Stimulated activated CD4-positive, alpha-beta T cell treated with anti-CD3 and anti-CD28 coated beads, TNF-alpha, amount 100 ng/mL, for 4 hours (primary cell): ENCODE measurements at places on chromosomes 12 and 14.

GRCh38 chr12:82698708-82699564 lies 12.2 kb downstream of the TMTC2 start:
- DNase-seq = no peak

GRCh38 chr12:4767186-4767585 lies 47.0 kb downstream of the GALNT8 start:
- no peak for DNase-seq

- DNase-seq = no peak
These were observed 176.8 kb downstream of the KIF26A start for GRCh38 chr14:104315169-104315568.

- DNase-seq = no peak
These were observed 332.1 kb downstream of the FOXG1 start for GRCh38 chr14:29098656-29099055.

DNA sequence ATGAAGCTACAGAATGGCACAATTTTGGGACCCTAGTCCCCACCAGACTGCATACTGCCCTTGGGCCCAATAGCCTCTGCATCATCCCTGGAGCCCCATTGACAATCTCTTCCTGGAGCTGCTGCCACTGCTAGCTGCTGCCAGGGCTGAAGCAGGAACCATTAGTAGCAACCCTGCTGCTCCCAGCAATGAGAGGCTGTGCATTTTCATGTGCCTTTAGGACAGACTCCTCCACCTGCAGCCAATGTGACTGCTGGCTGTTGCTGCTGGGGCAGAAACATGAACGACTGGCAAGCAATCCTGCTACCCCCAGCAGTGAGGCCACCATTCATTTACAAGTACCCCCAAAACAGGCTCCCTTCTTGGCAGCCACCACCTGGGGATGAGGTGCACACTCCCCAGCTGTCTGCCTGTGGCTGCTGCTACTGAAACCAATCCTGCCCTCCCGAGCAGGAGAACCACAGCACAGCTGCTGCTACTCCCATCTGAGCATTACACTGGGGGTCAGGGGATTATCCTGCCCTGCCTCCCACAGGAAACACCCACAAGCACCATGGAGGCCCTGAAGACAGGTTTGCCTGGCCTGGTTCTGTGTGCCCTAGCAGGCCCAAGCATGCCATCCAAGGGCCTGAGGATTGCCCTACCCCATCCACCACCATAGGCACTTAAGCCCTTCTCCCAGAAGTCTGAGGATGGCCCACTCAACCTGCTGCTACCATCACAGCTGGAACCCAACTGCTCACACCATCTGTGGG lies 181.0 kb downstream of the MYRFL start:
- DNase-seq = no peak

DNA sequence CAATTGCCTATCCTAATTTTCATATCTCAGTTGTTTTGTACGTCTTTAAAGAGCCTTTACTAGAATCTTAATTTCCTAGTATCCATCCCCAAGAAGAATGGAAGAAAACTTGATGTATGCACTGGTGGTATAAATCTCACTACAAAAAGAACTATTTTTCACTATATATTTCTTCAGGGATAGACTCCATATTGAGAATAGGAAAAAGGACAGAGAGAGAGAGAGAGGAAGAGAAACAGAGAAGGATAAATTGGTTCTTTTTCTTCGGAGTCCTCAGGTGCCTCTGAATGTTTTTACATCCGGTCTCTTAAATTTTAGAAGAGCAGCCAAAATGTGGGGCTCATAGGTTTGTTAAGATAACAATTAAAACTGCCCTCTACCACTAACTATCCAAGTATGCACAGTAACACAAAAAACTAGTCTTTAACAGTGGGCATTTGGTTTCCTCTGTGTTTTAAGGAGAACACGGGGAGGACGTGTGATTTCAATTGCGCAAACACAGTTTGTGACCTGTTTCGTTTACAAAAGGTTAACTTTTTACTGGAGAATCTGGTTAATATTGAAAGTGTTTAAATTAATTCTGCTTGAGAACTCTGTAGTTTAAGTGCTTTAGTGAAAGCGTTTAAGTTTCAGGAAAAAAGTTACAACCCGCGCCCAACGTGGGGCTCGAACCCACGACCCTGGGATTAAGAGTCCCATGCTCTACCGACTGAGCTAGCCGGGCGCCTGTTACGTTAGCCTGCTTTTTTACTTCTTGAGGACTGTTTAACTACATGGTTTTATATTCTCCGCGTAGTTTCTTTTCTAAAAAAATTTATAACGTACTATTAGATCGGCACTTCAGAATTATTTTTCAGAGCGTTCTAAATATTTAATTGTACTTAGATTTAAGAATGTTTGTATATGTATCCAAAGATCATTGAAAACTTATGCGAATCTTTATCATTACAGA lies 5.1 kb upstream of the PSMA3 start:
- peak; percentile 73 for DNase-seq

DNA sequence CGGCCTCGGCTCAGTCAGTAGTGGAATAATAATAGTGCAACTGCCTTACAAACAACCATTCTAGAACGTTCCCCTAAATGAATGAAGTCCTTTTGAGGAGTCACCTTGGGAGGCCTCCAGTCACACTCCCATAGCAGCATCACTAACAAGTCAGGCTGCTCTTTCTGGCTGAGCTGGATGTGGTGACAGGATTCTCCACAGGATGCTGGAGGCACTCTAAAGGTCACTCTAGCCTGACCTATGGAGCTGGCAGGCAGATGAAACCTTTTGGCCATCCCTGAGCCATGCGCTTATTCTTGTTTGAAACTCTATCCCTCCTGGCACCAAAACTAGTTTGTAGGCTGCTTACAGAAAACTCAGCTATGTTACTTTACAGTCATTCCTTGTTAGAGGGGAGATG lies 17.9 kb upstream of the TFCP2 start:
- no peak for DNase-seq

GRCh38 chr14:68493152-68493911 lies 299.5 kb downstream of the ZFP36L1 start:
- DNase-seq = no peak

DNA sequence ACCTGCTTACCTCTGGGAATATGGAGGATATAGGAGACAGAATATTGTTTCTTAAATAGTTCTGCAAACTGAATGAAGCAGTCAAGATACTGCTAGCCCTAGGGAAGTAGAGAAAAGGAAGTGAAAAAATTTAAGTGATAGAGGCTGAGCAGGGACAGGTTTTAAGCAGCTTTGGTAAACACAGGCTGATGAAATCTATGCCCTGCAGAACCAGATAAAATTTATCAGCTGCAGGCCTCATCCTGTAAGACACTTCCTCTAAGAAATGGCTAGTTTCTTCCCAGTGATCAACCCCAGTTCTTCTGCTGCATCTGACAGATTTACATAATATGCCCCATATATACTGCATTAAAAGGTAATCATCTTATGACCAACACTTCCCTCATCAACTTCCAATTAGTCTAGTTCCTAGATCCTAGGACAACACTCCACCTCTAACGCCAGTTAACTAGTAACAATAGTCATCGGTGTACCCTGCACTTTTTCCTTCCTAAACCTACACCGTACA lies 1.3 kb upstream of the ESYT1 start:
- DNase-seq = no peak

- DNase-seq = no peak
These were observed 64.2 kb upstream of the DICER1 start for GRCh38 chr14:95221531-95221930.

DNA sequence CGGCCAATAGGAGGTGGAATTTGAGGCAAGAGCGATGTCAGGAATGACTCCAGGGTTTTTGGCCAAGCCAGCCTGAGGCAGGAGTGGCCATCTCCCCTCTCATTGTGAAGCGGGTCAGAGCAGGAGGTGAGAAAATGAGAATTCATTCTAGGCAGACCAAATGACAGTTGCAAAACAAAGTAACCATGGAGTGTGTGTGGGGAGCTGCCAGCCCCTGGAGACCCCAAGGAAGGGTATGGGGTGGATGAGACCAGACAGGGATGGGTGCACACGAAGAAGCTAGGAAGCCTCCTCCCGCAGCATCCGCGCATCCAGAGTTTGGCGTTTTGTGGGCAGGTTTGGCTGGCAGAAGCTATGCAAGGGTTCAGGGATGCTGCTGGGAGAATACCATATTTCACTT lies 38.8 kb downstream of the FZD10 start:
- DNase-seq = no peak

DNA sequence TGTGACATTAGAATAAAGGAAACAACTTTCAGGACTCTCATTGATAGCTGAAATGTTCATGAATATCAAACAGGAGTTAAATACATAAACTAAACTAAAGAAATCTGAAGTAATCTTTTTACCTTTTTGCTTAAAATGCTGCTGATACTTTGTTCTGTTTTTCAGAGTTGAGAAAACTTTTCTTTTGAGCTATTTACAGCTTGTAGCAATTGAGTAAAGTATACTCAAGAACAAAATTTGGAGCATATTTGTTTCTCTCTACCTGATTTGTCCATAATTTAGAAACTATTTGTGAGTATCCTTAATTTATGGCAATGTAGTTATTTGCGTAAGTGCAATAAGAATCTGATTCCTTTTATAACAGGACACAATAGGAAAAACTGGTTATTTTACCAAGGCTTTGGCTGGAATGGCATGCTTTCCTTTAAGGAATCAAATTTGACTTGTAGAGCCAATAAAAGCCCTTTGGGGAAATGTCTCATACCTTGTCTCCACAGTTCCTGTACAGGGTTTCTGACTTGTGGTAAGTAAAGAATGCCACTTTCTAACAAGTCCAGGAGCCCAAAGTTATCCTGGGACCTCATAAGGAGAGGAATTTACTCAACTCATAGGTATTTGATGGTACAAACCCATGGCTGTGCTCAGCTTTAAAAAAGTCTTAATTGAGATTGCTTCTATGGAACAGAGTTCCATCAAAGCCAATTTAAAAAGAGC lies 195.7 kb downstream of the TMEM117 start:
- no peak for DNase-seq

DNA sequence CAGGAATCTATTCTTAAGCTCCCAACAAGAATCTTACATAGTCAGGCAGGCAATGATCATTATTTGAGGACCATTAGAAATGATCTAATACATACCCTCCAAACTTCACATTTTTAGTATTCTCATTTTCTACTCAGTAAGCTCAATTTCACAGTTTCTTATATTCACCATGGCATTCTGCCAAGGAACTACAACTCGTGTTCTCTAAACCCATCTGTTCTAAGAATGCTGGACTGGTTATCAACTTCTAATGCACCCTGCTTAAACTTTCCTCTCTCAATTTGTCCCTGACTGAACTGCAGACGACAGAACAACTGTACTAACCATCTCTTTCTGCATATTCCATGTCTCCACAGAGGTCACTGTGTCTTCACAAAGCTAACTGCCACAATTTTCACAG lies 58.6 kb downstream of the GXYLT1 start:
- DNase-seq = no peak

DNA sequence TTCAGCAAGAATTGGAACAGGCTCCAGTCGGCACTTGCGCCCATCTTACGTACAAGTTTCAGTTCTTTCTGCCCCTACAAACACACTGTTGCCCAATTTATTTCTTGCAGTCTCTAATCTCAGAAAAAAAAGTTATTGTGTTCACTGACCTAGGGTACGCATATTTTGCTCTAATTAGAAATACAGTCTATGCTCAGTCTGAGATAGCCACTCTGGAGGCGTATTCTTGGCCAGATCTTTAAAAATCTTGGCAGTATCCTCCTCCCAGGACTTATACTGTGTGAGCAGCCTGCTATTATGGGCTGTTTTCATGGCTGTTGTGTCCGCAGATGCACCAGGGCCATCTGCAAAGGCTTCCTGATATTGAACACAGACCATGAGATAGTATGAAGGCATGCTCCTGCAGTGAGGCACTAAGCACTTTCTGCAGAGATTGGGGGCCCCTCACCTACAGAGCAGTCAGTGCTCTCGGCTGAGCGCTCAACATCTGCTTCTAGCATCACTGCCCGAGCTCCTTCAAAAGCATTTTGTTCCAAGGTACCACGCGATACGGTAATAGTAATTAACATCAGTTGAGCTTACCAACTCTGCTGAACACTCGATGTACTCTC lies 57.9 kb downstream of the PPM1H start:
- no peak for DNase-seq

GRCh38 chr14:57530571-57530970 lies 36.9 kb upstream of the CCDC198 start:
- DNase-seq = no peak

DNA sequence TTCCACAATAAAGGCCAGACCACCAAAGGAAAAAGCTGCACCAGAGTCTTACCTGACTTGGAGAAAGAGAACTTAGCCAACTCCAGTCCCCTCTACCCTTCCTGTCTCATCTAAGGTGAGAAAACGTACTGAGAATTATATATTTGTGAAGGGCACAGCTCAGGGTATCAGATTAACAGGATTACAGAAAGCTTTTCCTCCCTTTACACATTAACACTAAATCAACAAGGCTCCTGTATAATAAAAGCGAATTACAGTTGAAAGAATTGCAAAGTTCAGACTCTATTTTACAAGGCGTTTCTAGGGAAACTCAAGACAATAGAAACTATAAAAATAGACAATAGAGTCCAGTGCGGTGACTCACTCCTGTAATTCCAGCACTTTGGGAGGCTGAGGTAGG lies 82.7 kb upstream of the RPL10L start:
- DNase-seq = no peak

DNA sequence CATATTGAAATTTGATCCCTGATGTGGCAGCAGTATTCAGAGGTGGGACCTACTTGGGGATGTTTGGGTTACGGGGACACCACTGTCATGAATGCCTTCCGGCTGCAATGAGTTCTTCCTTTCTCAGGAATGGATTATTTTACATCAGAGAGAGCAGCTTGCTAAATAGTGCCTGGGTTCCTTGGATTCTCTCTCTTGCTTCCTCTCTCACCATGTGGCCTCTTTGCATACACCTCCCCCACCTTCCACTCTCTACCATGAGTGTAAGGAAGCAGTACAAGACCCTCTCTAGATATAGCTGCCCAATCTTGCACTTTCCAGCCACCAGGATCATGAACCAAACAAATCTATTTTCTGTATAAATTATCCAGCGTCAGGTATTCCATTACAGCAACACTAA lies 15.4 kb upstream of the SCAF11 start:
- no peak for DNase-seq

- DNase-seq = no peak
These were observed 6.4 kb upstream of the SFSWAP start for GRCh38 chr12:131704509-131704908.

- DNase-seq = no peak
These were observed 14.3 kb upstream of the RIC8B start for GRCh38 chr12:106760184-106760531.

- no peak for DNase-seq
These were observed 172.3 kb upstream of the NOS1 start for GRCh38 chr12:117533687-117534086.

DNA sequence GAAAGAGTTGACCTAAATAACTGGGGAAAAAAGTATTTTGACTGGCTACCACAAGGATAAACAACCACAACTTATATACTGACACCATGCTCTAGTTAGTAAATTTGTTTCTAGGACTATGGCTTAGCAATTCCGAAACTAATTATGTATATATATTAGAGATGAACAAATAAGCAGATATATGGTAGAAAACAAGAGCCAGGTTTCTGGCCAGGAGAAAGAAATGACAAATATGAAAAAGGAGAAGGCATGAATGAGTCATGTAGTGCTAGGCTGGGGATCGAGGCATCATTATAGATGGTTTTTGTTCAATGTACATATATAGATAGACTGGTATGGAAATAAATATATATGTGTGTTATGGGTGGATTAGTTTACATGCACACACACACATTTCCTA lies 5.5 kb upstream of the LRRC74A start:
- DNase-seq = no peak
